ENCODE measurements at places on chromosomes 3 and 15.

DNA sequence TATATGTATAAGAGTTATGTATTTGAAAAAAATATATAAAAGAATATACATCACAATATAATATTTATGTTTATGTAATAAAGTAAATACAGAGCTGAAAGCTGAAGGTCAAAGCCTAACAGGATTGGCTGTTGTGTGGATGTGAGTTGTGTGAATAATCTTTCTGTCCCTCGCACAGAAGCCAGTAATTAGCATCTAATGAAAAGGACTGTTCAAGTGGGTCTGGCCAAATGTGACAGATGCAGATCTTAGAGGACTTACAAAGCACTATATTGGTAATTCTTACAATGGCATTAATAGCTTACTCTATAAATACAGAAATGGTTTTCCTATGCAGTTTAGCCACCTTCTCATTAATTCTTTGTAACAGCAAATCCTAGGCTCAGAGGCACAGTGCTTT, 2.4 kb downstream of the MKRN3 start:
- DNase-seq, result no peak

DNA sequence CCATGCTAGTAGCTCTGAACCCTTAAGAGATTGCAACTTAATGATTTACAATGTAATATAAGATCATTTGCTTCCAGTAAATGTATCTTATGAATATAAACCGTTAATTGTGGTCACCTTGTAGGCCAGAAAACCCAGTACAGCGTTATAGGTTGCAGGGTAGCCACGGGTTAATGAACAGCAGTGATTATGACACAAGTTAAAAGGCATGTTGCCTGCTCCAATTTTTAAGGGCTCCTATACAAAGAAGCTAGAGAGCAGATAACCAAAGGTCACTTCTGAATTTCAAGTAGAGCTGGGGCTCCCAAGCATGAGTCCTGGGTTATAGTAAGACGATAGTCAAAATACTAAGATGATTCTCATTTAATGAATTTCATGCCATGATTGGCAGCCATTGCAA, 13.5 kb downstream of the GUCA1C start:
- DNase-seq, result no peak

GRCh38 chr3:41863024-41863423, 98.9 kb downstream of the ULK4 start:
- DNase-seq, result no peak

DNA sequence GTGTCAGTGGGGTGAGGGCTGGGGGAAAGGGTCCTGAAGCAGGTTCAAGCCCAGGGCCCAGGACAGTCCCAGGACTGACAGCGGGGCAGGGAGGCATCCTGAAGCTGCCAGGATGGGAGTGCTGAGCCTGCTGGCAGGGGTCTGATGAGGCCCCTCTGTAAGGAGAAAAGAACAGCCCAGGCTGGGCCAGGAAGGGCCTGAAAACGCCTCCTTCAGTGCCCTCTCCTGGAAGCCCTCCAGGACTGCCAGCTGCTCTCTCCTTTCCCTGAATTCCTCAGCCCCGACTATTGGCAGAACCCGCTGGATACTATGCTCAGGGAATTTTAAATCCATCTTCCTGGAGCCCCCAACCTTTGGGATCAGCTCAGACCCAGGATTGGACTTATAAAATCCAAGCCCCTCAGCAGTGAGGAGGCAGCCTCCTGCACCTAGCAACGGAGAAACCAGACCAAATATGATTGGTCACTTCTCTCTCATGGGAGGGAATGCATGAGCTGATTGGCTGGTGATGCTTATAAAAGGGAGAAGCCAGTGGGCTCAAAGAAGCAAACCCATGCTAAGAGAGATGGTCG, 203.5 kb upstream of the LINGO1 start:
- DNase-seq, result peak; percentile 16

DNA sequence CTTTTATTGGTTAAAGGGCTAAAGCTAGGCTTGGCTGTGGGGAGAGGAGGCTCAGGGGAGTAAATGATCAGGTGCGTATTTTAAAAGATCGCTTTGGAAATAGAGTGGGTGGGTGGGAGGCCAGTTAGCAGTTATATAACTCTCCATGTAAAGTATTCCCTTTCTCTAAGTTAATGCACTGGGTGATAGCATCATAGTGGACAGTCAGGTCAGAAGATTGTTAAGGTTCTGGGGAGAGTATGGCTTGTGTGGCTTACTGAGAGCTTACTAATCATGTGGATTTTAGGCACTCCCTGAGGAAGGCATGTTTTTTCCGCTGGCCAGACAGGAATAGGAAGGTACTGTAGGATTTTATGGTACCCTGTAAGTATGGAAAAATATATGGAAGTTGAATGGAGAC, 6.3 kb upstream of the EIF3J start:
- DNase-seq, result no peak

DNA sequence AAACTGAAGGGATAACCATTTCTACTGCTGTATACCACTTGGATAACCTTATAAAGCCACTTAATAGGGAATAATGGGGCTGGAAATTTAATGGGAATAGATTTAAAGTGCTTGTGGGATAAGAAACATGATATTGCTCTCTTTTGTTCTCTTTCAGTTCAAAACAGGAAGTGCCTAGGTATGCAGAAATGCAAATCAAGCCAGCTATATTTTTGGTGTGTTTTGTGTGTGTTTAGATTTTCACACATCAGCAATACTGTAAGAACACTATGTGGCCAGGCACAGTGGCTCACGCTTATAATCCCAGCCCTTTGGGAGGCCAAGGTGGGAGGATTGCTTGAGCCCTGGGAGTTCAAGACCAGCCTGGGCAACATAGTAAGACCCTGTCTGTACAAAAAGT, 442.3 kb upstream of the TPRG1 start:
- DNase-seq, result no peak

GRCh38 chr3:141767066-141767465, 3.9 kb downstream of the GRK7 start:
- DNase-seq, result no peak

DNA sequence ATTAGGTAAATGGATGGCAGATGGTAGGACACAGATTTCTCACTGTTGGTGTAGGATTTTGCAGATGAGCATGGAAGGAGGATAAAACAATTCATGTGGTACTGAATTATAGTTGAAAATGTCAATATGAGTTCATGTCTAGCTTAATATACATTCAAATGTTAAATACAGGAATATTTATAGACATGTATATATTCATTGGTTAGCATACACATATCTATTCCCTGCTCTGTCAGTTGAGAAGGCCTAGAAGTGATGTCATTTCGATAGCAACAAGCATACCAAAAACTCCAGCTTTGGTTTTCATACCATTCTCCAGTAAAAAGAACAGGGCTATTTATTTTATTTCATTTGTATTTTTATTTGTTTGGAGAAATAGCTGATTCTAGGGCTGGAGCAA, 497.1 kb downstream of the EPHB1 start:
- DNase-seq, result no peak

GRCh38 chr3:17831366-17831765, 88.9 kb upstream of the TBC1D5 start:
- DNase-seq, result no peak

GRCh38 chr3:126963261-126964190, 19.4 kb upstream of the PLXNA1 start:
- DNase-seq, result no peak

DNA sequence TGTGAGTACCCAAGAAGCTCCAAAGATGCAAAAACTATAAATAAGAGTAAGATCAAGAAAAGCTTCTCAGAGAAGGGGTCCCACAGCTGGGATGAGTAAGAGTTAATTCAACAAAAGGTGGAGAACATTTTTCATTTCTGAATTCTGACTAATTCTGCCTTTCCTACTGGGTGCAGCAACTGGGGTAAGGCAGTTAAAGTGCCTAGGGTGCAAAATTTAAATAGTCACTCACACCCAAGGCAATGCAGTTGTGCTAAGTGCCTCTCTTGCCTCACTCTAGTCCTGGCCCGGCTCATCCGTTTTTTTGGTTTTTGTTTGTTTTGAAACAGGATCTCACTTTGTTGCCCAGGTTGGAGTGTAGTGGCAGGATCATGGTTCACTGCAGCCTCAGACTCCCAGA, 240.2 kb downstream of the TP63 start:
- no peak for DNase-seq
